ENCODE measurements at places on chromosomes 4 and X. TPM values are rescaled to one million over a fixed set of nuclear protein-coding genes. Genes with fewer than 3 reads are reported as not detected.

GRCh38 chr4:2462218-2462991, 6.5 kb upstream of the RNF4 start:
- peak; percentile 70 for DNase-seq

- no peak for DNase-seq
Observed at GRCh38 chr4:65623506-65623905, 46.8 kb downstream of the EPHA5 start.

- DNase-seq = no peak
Observed at GRCh38 chr4:123255971-123256370, 140.6 kb upstream of the SPRY1 start.

- no peak for DNase-seq
Observed at GRCh38 chr4:14867847-14868246, 134.4 kb upstream of the CPEB2 start.

DNA sequence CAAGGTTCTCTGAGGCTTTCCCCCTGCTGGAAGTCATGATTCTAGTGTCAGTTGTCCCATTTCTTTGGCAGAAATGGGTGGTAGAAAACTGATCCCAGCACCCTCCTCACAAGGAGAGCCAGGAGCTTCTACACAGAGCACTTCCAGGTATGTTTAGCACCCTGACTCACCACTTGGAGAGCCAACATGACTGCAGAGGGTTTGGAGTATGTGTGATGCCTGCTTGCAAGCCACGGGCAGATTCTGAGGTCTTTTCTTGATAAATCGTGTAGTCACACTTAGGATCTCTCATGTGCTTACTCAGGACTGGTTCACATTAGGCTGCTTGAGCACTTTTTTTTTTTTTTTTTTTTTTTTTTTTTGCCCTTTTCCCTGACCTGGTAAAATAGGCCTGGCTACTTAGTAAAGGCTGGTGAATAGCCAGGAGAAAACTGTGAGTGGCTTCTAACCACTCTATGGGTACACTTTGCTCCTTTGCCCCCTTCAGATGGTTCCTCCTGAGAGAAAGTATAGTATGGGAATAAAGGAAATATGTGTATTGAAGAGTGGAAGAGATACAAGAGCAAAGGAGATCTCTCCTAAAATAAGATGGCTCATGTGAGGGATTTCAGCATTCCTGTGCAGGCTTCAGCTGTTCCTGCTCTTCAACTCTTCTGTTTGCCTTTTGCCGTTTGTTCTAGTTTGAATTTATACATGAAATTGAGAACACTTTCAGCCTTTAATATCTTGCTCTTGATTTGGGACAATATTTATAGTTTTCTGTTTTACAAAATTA, 103.6 kb downstream of the EMCN start:
- no peak for DNase-seq

DNA sequence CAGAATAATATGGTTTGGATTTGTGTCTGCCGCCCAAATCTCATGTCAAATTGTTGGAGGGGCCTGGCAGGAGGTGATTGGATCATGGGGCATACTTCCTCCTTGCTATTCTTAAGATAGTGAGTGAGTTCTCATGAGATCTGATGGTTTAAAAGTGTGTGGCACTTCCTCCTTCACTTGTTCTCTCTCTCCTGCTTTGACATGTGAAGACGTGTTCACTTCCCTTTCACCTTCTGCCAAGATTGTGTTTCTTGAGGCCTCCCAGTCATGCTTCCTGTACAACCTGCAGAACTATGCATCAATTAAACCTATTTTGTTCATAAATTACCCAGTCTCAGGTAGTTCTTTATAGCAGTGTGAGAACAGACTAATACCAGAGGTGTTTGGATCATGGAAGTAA, 325.7 kb upstream of the GIMD1 start:
- no peak for DNase-seq

DNA sequence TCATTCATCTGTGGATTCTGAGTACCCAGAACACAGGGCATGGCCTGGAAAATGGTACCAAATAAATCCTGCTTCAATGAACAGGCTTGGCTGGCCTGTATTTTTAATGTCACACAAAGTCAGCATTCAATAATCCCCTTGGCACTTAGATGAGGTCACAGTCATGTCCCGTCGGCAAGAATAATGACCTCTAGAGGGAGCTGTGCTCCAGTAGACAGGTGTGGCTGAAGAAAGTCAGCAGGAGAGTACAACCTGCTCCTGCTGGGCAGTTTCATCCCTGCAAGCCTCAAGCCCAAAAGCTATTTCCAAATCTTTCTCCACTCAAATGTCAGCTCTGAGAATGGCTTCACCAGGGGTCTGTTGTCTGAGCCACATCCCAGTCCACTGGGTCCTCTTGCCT, 404.0 kb upstream of the F9 start:
- DNase-seq = no peak

GRCh38 chrX:46575586-46575985, 2.0 kb downstream of the CHST7 start:
- DNase-seq = no peak

DNA sequence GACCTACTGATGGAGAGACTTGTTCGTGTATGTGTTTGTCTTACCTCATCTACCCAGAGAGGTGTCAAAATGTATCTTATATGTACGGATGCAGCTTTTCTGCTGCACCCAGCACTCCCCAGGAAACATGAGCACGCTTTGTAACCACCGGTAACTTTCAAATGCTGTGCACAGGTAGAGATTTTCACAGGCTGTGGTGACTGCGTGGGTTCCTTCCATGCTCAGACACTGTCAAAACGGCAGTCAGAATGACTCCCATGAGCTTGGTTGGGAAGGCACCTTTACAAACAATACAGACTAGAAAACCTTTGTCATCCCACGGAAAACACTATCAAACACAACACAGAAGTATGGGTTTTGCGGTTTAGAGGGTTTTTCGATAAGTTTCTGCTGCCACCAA, 28.2 kb downstream of the F11 start:
- DNase-seq = no peak

DNA sequence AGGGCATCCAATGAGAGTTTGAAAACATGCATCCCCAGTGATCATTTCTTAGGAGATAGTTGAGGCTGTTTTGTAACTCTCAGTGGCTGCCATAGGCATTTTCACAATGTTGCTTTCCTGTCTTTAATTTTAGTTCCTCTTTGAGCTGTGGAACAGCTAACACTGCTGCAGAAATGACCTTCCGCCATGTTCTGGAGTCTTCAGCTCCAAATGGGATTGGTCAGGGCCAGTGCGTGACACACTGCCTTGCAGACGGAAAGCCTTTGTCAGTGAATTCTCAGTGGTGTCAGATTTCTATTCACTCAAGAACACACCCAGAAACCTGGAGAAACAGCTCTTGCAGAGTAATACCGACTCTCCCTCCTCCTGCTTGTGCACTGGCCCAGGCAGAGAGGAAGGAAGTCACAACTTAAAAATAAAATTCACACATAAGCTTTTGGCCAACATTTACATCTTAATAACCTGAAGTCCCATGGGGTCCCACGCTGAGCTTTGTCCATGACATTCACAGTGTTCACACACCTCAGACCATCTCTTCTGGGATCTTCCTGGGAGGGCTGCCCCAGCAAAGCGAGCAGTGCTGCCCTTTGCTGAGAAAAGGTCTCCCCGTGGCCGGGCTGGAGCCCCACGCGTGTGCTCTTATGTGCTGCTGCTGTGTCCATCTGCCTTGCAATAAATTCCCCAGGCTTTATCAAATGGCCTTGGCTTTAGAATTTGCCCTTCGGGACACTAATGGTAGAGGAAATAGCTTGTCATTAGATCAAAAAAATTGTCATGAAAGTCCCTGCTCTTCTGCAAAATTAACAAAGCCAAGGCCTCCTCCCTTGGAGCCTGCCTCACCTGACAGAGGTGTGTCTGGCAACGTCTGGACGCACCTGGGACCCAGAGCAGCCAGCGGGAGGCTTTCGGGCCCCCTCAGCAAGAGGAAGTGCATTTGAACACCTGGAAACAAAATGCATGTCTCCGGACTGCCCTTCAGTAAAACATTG, 126.8 kb downstream of the IRF2 start:
- peak; percentile 63 for DNase-seq

GRCh38 chr4:86596807-86597206, 2.7 kb downstream of the PTPN13 start:
- DNase-seq = no peak

DNA sequence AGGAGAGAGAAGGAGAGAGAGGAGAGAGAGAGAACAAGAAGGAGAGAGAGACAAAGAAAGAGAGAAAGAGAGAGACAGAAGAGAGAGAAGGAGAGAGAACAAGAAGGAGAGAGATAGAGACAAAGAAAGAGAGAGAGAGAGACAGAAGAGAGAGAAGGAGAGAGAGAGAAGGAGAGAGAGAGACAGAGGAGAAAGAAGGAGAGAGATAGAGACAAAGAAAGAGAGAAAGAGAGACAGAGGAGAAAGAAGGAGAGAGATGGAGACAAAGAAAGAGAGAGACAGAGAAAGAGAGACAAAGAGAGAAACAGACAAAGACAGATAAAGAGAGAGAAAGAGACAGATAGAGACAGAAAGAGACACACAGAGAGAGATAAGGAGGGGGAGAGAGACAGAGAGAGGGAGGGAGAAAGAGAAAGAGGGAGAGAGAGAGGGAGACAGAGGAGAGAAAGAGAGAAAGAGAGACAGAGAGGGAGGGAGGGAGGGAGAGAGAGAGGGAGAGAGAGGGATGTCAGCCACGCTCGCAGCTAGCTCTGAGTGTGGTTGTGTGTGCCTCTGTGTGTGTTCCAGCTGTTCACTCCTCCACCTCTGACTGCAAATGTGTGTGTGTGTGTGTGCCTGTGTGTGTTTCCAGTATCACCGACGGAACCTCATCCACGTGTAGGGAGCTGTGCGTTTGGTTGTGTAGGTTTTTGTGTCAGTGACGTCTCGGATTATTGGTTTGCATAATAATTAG, 105.8 kb downstream of the CRLF2 start:
- no peak for DNase-seq

- no peak for DNase-seq
Observed at GRCh38 chrX:153519569-153520286, 2.3 kb downstream of the ATP2B3 start.

GRCh38 chr4:152628128-152628527, 51.7 kb downstream of the TMEM154 start:
- no peak for DNase-seq

COX7B2 gene
- total RNA-seq = not detected

FAM47A gene
- not detected for total RNA-seq

IL1RAPL2 gene
- total RNA-seq = not detected

CAMK2D gene
- 86.6 TPM for total RNA-seq
